ENCODE measurements at places on chromosomes 12 and 14.

- no peak for DNase-seq
These were observed 240.9 kb downstream of the TMEM121 start for GRCh38 chr14:105767315-105767714.

- DNase-seq, result peak; percentile 11
These were observed 10.2 kb downstream of the ARHGDIB start for GRCh38 chr12:14950982-14951746.

DNA sequence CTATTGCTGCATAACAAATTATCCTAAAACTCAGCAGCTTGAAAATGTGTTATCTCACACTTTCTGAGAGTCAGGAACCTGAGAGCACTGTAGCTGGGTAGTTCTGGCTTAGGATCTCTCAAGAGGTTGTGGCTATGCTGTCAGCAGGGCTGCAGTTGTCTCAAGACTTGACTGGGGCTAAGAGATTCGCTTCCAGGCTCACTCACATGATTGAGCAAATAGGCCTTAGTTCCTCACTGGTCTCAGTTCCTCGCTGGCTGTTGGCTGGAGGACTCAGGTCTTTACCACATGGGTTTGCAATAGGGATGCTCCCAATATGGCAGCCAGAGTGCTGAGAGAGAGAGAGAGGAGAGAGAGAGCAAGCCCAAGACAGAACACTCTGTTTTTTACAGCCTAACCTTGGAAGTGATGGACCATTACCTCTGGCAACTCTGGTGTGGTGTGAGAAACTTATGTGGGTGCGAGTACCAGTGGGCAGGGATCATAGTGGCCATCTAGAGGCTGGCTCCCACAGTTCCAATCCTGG is 15.9 kb upstream of the DHRS2 start:
- DNase-seq, result no peak

DNA sequence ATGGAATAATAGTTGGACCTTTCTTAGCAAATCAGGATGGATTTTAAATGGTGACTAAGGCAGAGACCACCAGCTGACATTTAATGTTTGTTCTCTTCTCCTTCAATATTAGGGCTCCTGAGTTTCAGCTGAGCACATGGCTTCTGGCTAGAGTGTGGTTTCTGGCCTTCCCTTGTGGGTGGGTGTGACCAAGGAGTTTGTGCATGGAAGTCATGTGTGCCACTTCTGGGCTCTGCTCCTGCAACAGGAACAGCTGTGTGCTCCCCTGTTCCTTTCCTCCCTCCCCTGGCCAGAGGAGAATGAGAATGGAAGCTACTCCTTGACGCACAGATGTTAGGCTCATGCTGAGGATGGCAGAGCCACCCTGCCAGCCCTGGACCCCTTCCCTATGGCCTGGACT is 44.2 kb downstream of the CCDC175 start:
- DNase-seq, result no peak

DNA sequence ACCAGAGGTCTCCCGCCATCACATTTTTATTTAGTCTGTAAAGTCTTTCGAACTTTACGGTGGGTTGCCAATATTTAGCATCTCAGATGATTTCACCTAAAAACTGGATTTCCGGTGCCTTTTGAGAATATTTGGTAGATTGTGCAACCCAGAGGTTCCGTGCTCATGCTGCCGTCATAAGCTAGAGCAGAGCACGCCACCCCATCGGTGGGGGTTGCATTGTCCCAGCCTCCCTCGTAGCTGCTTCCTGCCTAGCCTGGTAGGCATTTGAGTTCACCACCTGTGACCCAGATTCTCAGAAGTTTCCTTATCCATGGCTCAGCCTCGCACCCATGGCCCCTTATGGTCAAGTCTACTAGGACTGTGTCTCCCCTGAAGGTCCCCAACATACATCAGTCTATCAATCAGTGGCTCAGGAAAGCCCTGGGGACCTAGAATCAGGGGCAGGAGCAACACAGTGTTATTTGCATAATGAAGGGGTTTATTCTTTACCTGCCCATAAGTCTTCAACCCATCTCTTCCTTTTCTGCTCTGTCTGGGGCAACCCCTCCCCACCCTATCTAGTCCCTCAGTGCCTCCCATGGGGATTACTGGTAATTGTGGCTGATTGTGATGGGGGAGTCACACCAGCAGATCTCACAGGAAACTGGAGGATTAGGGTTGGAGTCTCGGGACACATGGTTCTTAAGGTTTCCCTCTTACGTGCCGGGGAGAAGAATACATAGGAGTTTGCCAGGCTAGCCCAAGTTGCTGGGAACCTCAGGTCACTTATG is 152.3 kb downstream of the PHETA1 start:
- no peak for DNase-seq

DNA sequence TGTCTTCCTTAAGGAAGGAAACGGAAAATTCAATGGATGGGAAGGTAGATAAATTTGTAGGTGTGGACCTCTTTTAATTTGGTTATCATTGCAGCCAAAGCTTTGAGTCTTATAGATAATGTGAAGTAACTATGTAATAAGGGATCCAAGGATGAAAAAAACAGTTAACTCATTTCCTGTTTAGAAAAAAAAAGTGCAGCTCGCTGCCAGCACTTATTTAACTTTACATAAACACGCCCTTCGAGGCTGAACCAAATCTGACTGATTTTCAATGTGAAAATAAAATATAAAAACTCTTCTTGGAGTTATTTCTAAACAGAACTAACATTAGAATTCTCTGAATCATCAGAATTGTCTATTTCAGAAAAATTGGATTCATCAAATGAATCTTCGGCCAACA is 7.0 kb downstream of the NUBPL start:
- no peak for DNase-seq

- DNase-seq, result no peak
These were observed 4.8 kb downstream of the HOXC5 start for GRCh38 chr12:54037360-54038283.

DNA sequence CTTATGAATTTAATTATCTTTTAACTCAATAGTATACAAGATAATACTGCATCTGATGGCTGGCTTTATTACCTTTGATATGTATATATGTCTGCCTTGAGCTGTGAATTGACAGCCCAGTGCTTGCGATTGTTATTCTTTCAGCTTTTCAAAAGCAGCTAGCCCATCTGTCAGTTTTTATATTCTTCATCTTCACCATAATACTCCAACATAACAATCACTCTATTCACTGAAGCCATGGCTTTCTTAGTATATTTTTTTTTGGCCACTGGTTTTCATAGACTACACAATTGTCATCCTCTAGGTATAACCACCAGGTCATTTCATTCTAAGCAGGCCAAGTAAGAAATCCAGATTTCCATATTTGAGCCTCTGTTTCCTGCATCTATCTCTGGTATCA is 1026.1 kb downstream of the FSCB start:
- DNase-seq, result no peak

- DNase-seq, result no peak
These were observed 5.9 kb downstream of the POMT2 start for GRCh38 chr14:77314539-77315457.

GRCh38 chr14:76830556-76830955 is 4.3 kb downstream of the LRRC74A start:
- DNase-seq, result no peak

DNA sequence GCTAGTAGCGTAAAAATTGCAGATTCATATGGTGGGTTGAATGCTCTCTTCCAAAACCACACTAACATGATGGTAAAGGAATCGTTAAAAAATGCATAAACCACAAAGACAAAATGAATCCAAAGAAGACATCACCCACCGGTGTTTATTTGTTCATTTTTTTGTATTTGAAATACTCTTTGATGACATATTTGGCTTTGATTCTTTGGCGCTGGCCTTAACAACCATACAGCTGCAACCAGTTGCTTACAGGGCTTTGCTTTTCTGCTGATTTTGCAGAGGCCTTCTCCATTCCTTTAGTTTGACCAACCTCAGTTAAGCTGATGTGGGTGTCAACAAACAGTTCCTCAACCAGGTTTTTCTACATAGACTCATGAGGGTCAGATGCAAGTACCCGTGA is 103.5 kb downstream of the CACNA1C start:
- DNase-seq, result no peak

GRCh38 chr14:24690492-24690891 is 56.5 kb upstream of the GZMB start:
- DNase-seq, result no peak
